Naive thymus-derived CD4-positive, alpha-beta T cell (primary cell): ENCODE measurements at places on chromosomes 5 and 9. TPM values are rescaled to one million over a fixed set of nuclear protein-coding genes. Genes with fewer than 3 reads are reported as not detected.

DNA sequence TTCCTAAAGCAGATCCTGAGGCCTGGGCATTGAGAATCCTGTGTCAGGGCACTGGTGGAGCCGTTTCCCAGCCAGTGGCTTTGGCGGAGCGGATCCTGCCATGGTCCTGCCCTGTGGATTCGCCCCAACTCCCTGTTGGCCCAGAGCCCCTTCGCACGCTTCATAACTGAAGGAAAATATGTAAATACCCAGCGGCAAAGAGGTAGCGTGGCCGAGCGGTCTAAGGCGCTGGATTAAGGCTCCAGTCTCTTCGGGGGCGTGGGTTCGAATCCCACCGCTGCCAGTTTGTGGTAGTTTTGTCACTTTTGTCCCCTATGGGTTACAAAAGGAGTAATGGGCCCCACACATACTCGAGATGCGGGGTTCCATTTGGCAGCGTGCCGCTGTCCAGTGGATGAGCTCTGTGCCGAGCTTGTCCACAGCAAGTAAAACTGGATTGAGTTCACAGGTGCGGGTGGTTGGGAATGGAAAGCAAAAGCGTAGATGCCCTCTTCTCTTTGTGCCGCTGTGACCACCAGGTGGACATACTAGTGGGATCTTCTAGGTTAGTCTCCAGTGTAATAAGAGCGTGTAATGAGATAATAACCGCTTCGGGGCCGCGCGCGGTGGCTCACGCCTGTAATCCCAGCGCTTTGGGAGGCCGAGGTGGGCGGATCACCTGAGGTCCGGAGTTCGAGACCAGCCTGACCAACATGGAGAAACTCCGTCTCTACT, 17.3 kb downstream of the TRIM7 start:
- H3K4me3 ChIP-seq = no peak overlapping the region
- H3K27ac ChIP-seq = no peak overlapping the region
- peaks cover 6% of the 10 kb centered on the region for H3K4me1 ChIP-seq
- H3K36me3 ChIP-seq = peaks cover 17% of the 10 kb centered on the region

Gene C7
- not detected for total RNA-seq

Gene SHOC1
- not detected for total RNA-seq

GRCh38 chr5:172187118-172188032, 649 bp downstream of the STK10 start:
- H3K27ac ChIP-seq = peak overlapping the region; percentile 94
- no peaks in the 10 kb centered on the region for H3K36me3 ChIP-seq
- peak overlapping the region; percentile 89 for H3K4me3 ChIP-seq
- peak; percentile 58 for DNase-seq
- no peaks in the 10 kb centered on the region for H3K27me3 ChIP-seq

DNA sequence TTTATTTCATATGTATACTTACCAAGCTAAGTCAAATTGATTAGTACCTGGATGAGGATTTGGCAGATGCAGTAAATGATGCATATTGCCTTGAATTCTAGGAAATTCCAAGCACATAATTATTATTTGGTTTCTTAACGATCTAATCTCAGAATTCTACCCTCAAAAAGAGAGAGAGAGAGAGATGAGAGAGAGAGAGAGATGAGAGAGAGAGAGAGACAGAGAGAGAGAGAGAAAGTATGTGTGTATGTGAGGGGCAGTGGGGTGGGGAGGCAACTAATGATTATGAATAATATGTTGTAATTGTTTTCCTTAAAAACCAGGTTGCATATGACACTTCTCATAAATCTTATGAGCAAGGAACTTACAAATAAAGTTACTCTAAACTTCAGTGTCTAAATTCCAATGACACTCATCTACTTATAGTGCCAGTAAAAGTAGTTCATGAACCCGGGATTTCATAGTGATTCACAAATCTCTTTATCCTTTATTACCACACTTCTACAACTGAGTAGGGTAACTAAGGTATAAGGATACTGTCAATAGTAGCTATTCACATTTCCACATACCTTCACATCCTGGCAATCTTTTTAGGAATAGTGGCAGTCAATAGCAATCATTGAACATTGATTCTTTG, 60.5 kb upstream of the EDIL3 start:
- no peak for DNase-seq
- no peak overlapping the region for H3K27ac ChIP-seq
- H3K27me3 ChIP-seq = no peaks in the 10 kb centered on the region
- no peak overlapping the region for H3K4me3 ChIP-seq

Gene OTP
- not detected in 2 replicates for total RNA-seq

- H3K36me3 ChIP-seq = no peaks in the 10 kb centered on the region
- H3K4me1 ChIP-seq = no peaks in the 10 kb centered on the region
- no peaks in the 10 kb centered on the region for H3K27me3 ChIP-seq
- no peak overlapping the region for H3K27ac ChIP-seq
Measured at GRCh38 chr9:69421908-69422801, 97.1 kb downstream of the ENTREP1 start.

DNA sequence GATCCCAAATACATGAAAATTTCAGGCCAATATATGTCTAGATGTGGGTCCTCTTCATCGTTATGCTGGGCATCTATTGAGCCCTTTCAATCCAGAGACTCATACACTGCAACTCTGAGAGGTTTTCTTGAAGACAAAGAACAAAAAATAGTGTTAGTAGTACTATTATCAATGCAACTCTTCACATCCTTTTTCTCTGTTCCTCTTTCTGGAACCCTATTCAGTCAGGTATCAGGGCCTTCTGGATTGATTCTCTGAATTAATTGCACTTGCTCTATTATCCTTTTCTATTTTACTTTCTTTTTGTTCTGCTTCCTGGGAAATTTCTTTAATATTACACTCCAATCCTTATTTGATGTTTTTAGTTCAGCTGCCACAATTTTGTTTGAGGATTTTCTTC, 18.5 kb upstream of the FAM120A start:
- no peaks in the 10 kb centered on the region for H3K36me3 ChIP-seq
- no peaks in the 10 kb centered on the region for H3K4me1 ChIP-seq
- H3K4me3 ChIP-seq = no peak overlapping the region
- no peaks in the 10 kb centered on the region for H3K27me3 ChIP-seq
- no peak overlapping the region for H3K27ac ChIP-seq
- DNase-seq = no peak

- no peaks in the 10 kb centered on the region for H3K4me1 ChIP-seq
- no peak overlapping the region for H3K27ac ChIP-seq
- H3K4me3 ChIP-seq = no peak overlapping the region
- no peaks in the 10 kb centered on the region for H3K36me3 ChIP-seq
- H3K27me3 ChIP-seq = no peaks in the 10 kb centered on the region
Measured at GRCh38 chr9:37390759-37391158, 31.7 kb upstream of the GRHPR start.

GRCh38 chr5:96818125-96818788, 10.5 kb upstream of the ERAP1 start:
- H3K36me3 ChIP-seq = no peaks in the 10 kb centered on the region
- no peaks in the 10 kb centered on the region for H3K27me3 ChIP-seq
- peak overlapping the region; percentile 70 for H3K27ac ChIP-seq
- no peak for DNase-seq
- H3K4me3 ChIP-seq = no peak overlapping the region

DNA sequence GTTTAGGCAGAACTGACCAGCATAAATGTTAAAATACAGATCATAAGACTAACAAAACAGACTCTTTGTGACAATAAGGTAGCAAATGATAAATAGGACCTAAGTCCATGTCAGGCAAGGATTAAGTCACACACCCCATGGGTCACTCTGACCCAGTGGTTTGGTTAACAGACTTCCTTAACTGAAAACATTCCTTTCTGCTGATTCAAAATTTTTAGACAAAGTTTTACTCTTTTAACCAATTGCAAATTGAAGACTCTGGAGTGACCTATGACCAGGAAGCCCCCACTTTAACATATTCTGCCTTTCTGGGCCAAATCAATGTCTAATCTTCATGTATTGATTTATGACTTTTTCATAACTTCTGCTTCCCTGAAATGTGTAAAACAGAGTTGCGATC, 4.9 kb upstream of the NXNL2 start:
- H3K27me3 ChIP-seq = no peaks in the 10 kb centered on the region
- H3K27ac ChIP-seq = no peak overlapping the region
- DNase-seq = no peak
- H3K4me1 ChIP-seq = no peaks in the 10 kb centered on the region
- H3K36me3 ChIP-seq = no peaks in the 10 kb centered on the region

Gene CDC23
- total RNA-seq = 13.0 TPM
